ENCODE measurements at places on chromosomes 3 and 15.

- no peak for DNase-seq
Observed at GRCh38 chr15:57777003-57777402, 70.5 kb downstream of the POLR2M start.

- DNase-seq = no peak
Observed at GRCh38 chr3:82048711-82049110, 287.3 kb upstream of the GBE1 start.

- DNase-seq = no peak
Observed at GRCh38 chr15:47689660-47690059, 27.6 kb upstream of the SEMA6D start.

DNA sequence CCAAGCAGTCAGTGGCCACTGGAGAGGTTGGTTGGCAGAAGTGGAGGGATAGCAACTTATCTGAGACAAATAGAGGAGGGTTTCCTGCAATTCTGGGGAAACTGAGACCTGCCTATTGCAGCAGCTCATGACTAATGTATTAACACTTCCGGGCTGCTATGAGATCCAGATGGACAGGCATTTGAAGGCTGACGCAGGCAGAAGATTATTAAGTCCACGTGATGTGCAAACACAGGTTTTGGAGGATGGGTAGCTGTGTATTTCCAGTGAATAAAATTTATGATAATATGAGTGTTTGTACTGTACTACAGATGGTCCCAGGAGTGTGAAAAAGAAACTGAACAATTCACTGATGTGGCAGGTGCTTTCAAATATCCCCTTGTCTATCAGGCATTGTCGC is 28.5 kb upstream of the CFAP161 start:
- no peak for DNase-seq

DNA sequence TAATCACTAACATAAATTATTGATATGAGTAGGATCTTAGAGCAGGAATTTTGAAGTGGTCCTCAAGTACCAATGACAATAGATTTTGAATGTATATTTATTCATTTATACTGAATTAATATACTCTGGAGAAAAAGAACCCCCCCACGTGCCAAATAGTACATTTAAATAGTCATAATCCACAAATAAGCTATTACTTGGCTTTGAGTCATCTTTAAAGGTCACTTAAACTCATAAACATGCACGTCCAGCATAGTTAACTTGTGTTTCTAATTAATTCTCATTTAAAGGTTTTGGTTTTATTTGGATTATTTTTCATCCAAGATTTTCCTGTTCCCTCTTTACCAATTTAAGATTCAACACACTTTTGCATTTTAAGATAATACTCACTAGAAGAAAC is 35.1 kb downstream of the FGF7 start:
- DNase-seq = no peak

DNA sequence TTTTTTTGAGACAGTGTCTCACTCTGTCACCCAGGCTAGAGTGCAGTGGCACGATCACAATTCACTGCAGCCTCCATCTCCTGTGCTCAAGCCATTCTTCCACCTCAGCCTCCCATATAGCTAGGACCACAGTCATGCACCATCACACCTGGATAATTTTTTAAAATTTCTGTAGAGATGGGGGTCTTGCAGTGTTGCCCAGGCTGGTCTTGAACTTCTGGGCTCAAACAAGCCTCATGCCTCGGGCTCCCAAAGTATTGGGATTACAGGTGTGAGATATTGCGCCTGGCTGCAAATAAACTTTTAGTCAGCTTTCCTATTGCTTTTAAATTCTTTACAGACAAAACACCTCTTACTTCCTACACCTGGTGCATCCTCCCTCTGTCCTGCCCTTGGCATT is 102.1 kb upstream of the VEPH1 start:
- no peak for DNase-seq

DNA sequence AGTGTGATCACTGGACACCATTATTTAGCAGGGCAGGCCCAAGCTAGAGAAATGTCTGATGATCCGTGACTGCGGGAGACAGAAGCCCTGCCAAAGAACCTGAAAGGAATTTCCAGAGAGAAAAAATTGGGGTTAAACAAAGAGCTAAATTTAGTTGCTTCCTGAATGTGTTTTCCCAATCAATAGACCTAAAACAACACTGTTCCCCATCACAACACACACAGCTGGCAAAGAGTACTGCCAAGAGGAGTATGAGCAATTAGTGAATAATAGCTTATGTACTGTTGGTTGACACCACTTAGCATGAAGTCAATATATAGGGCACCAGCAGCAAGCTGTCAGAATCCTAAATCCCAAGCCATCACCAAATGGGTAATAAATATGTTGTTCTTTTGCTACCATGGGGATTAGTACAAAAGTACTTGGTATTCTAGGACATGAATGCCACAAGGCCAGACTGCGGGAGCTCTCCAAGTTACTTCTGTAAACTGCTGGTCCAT is 35.7 kb downstream of the CLK3 start:
- DNase-seq = no peak

GRCh38 chr15:62857411-62857853 is 185.1 kb upstream of the TPM1 start:
- peak; percentile 0 for DNase-seq

- no peak for DNase-seq
Observed at GRCh38 chr15:34759347-34759746, 4.5 kb upstream of the GJD2 start.

GRCh38 chr3:186722457-186722856 is 5.3 kb downstream of the KNG1 start:
- no peak for DNase-seq

- DNase-seq = no peak
Observed at GRCh38 chr3:131555456-131555855, 52.7 kb upstream of the MRPL3 start.

DNA sequence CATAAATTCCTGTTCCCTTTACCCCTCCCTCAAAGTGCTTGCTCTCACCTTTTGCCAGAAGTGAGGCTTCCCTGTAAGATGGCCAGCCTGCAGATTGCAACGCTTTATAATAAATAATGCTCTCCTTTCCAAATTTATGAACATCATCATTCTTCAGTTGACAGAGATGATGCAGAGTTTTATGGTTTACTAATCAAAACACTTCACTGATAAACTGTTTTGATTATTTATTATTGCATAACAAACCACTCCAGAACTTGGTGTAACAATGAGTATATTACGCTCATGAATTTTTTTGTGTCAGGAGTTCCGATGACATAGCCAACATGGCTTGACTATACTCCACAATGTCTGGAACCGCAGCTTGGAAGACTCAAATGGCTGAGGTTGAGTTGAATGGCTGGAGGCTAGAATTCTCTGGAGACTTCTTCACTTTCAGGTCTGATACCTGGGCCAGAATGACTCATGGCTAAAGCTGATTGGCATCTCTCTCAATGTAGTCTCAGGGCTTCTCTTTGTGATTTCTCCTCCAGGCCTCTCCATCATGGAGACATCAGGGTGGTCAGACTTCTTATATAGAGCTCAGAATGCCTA is 27.3 kb upstream of the TGFBR2 start:
- no peak for DNase-seq

DNA sequence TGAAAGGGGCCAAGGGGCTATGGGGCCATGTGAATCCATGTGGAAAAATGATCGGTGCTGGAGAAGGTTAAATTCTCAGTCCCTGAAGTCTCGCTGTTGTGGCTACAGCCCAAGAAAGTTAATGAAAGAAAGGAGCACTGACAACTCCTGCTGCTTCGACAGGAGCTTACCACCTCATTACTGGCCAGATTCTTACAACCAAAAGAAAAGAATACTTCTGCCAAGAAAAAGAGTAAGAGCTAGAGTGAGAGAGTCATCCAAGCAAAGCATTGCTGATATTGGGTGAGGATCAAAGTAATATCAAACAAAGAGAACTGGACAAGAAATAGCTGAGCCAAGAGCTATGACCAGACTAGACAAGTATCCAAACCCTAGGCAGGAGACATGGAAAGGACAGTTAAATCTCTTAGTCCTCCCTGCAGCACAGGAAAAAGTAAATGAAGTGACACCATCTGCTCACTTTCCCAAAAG is 348.4 kb upstream of the PLSCR5 start:
- no peak for DNase-seq

DNA sequence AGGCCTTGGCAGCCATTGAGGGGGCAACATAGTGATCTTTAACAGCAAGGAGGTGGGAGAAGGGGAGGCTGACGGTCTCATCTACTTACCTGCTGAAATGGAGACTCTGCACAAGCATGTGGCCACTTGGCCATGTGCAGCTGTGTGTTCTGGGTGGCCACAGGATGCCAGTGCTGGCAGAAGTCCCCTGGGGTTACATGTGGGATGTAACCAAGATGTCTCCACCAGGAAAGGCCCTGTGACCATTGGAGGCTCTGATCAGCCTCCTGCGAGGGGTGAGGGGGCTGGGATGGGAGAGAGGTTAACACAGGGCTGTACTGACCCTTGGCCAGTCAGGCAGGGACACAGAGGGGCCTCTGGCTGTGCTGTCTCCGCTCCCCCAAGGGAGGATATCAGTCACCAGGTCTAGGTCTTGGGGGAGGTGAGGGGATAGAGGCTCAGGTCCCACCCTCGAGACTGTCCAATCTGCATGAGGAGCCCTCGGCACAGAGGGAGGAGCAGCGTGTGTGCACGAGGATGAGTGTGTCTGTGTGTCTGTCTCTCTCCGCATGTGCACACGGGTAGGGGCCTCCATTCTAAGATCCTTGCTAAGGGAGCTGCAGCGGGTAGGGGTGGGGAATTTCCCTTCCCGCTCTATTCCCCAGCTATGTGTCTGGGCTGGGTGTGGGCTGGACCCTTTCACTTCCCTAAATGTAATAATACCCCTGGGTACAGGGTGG is 19.5 kb downstream of the PRKCD start:
- DNase-seq = no peak

DNA sequence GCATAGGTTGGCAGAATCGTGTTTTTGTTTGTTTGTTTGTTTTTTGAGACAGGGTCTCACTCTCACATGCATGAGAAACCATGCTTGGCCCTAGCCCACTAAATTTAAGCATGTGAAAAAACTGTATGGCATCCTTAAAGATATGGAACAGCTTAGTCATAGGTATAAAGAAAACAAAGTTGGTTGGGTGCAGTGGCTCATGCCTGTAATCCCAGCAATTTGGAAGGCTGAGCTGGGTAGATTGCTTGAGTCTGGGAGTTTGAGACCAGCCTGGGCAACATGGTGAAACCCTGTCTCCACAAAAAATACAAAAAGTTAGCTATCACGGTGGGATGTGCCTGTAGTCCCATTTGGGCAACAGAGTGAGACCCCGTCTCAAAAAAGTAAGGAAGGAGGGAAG is 25.2 kb downstream of the EXD1 start:
- no peak for DNase-seq
